ENCODE measurements at places on chromosomes 5 and 9.

DNA sequence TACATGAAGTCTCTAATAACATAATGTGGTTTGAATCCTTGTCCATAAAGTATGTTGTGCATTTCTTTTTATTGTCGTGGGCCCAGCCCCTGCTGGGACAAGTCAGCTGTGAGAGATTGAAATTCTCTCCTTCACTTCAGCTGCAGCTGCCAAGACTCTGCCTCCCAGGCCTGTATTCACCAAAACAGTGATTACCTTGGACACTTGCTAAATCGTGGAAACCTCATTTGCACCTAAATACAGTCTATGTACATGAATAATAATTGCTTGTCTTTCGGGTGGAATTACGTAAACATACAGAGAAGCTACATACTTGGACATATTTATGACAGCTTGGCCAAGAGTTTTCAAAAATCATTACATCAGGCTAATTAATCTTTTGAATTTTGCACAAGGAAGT is 898.5 kb upstream of the SEMA6A start:
- DNase-seq = no peak

GRCh38 chr5:151351671-151352070 is 4.3 kb upstream of the SLC36A2 start:
- no peak for DNase-seq

GRCh38 chr9:128747241-128747640 is 23.3 kb upstream of the ZDHHC12 start:
- no peak for DNase-seq

DNA sequence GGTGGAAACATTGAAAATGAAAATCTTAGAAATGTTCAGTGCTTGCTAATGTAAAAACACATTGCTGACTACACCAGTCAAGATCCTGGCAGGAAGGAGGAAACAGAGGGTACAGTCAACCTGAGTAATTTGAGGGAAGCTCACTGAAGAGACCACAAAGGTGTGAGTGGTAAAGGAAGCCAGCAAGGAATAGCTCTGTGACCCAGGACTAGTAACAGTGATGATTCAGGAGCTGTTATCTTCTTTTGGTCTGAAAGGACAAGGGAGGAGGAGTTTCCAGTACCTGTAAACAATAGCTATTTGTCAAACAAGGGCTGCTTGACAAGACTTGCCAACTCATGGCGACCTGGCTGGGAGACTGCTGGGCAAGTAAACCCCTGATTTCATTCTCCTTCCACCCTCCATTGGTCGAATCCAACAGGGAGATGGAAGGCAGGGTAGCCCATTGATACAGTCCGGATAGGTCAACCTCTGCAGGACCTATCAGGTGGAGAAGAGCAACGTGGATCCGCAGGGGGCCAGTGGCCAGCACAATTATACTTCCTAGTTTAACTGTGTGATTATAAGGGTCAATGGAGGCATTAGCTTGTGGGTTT is 68.1 kb downstream of the MAMDC2 start:
- no peak for DNase-seq

- no peak for DNase-seq
These were observed 159.0 kb downstream of the CPLANE1 start for GRCh38 chr5:37090123-37090726.

DNA sequence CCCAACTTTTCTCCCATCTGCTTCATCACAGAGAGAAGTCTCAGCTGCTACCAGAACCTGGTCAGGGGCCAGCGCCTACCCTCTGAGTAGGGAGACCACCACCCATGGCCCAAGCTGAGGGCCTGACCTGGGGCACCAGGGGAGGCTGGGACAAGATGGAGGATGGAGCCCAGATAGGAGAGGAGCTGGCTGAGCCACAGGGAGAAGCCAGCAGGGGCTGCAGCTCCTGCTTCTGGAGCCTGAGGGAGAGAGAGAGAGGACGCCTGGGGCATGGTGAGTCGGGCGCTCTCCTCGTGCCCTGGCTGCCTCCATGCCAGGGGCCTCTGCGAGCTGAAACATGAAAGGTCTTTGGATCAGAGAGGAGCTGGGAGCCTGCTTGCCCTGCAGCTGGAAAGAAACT is 1.4 kb upstream of the FOXI1 start:
- DNase-seq = no peak

- peak; percentile 52 for DNase-seq
These were observed 136.2 kb upstream of the TRIM32 start for GRCh38 chr9:116550696-116551436.

DNA sequence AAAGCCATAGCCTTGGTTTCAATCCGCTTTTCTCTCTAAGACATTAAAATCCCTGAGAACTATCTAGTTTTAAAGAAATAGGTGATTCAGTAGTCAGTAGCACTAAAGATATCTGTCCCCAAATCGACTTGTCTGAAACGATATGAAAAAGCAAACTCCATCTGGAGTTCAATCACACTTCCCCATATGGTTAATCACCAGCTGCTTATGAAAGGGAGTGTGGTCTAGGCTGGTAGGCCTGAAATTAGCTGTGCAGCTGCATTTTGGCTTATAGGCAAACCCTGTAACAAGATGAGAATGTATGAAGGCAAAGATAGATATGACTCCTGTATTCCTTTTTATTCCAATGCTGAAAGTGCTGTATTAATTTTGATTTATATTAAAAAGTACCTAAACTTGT is 65.9 kb downstream of the DMRTA1 start:
- no peak for DNase-seq

DNA sequence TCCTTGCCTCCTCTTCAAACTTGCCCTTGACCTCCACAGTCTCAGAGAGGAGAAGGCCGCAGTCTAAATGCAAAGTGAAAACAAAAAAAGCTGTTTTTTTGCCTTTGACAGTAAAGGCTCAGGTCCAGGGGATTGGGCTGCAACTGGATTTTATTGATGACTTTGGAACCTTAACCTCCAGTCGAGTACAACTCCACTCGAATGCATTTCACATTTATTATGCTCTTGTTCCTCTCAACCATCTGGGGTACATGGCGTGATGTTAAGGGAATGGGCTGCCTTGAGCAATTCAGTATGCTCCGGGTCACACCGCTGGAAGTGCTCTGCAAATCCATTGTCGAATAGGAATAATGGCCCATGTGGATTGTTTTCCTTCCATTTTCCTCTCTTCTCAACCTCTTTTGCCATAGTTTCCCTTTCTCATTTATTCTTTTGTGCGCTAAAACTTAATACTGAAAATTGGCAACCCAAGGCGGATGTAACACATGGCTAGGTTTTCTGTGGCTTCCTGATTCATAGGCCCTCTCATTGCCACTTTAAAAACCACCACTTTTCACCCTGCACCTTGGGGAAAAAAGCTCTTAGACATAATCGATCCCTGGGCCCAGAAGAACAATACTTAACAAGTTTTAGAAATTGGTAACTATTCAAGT is 34.3 kb downstream of the ITK start:
- DNase-seq = no peak

- peak; percentile 53 for DNase-seq
These were observed 36.9 kb downstream of the ACTBL2 start for GRCh38 chr5:57445705-57446037.

GRCh38 chr5:34622098-34622400 is 34.1 kb upstream of the RAI14 start:
- peak; percentile 86 for DNase-seq

- no peak for DNase-seq
These were observed 48.0 kb upstream of the RAPGEF1 start for GRCh38 chr9:131787838-131788237.

DNA sequence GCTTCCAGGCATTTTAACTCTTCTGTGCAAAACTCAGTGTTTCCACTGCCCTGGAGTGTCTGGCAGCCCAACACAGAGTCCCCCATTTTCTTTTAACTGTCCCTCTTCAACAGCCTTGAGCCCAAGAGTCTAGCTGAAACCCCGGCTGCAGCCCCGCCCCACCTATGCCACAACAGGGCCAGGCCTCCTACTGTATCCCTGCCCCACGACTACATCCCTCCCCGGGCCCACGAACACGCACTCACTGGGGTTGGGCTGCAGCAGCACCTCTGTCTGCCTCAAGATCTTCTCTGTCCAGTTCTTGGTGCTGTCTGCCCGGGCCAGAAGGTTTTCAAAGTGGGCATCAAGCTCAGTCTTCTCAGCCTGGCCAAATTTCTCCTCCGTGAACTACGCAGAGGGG is 6.1 kb downstream of the SH3GLB2 start:
- no peak for DNase-seq

DNA sequence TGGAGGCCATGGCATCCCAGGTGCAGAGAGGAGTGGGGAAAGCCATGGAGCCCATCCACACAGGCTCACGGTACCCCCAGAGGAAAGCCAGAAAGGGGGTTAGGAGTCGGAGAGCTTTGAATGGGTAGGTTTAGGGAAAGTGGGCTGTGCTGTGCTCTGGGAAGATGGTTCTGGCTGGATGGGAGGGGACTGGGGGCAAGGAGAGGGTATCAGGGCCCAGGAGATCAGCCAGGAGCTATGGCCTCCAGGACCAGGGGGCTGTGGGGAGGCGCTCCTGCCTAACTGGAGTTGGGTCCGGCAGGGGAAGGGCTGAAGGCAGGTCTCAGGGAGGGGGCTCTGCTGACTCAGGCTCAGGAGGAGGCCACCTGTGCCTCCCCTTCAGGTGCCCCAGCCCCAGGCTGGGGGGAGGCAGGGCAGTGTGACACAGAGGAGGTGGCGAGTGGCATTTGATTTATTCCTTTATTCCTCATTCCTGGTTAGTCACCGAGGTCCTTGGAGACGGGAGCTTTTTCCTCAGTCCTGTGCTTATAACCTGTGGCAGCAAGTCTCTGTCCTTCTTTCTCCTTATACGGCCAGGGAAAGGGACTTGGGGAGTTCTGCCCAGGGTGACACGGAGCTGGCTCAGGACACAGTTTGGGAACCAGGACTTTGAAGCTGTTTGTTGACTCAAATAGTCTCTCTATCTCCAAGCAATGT is 60.8 kb downstream of the TSTD2 start:
- no peak for DNase-seq

GRCh38 chr9:134560206-134560605 is 81.4 kb upstream of the COL5A1 start:
- DNase-seq = no peak

GRCh38 chr5:6260846-6261245 is 117.5 kb downstream of the MED10 start:
- DNase-seq = no peak

- DNase-seq = no peak
These were observed 1521.6 kb downstream of the MAT2B start for GRCh38 chr5:165026971-165027370.

- no peak for DNase-seq
These were observed 326.0 kb upstream of the FTMT start for GRCh38 chr5:121525706-121526105.

- no peak for DNase-seq
These were observed 11.7 kb downstream of the ZNF510 start for GRCh38 chr9:96766199-96766598.

- DNase-seq = no peak
These were observed 329.6 kb downstream of the SLCO4C1 start for GRCh38 chr5:101966476-101966875.

DNA sequence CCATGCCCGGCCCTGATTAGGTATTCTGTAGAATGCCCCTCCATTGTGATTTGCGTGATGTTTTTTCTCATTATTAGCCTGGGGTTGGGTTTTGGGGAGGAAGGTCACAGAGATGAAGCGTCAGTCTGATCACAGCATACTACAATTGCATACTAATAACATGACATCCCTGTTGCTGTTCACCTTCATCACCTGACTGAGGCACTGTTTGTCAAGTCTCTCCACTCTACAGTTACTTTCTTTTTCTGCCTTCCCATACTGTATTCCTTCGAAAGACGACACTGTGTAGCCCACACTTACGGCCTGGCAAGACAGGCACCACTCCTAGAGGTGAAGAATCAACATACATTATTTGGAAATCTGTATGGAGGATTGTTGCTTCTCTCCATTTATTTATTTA is 5.5 kb downstream of the ZNF354C start:
- DNase-seq = no peak

DNA sequence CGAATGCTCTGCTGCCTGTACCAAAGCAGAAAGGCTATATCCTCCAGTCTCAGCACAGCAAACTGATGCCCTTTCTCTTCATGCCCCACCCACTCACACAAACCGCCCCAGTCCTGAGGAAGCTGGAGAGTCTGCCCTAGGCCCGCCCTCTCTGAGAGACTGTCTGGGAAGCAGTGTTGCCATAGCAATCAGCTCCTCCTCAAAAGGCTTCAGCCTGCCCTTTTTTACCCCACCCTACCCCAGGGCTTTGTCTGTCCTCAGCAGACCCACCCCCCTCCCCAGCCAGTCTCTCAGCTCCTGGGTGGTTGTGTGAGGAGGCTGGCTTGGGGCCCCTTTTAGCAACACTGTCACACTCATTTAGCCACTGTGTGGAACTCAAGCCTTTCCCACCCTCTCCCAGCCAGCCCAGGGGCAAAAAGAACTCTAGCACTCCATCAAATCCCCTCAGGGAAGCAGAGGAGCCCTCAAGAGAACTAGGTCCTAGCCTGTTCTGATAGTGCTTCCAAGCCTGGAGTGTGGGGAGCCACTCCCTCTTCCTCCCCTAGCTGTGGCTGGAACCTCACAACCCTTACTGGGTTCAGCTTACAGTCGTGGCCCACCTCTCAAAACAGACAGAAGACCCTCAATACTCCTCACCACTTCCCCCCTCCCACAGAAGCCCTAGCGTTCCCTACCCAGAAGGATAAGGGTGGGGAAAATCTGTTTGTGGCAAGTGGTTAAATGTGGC is 1.4 kb downstream of the ATOSB start:
- DNase-seq = peak; percentile 98

DNA sequence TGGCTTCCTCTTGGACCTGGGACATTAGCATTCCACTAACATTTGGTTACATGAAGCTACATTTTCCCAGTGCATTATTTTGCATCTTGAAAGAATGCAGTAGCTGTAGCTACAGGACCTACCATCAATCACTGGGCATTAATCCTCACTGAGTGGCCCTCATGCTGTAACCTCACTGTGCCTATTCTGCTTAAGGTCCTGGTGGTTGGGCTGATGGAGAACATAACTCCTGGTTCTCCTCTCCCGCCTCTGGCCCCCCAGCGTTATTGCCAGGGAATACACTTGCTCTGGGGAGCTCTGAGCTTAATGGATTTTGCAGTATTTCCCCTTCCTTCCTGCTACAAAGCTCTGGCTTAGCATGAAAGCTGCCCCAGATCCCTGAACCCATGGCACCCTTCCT is 111.5 kb upstream of the EQTN start:
- DNase-seq = peak; percentile 35

- peak; percentile 50 for DNase-seq
These were observed 24.9 kb downstream of the ARHGEF37 start for GRCh38 chr5:149605998-149606724.

GRCh38 chr5:65151614-65152013 is 330.1 kb downstream of the ADAMTS6 start:
- peak; percentile 38 for DNase-seq

DNA sequence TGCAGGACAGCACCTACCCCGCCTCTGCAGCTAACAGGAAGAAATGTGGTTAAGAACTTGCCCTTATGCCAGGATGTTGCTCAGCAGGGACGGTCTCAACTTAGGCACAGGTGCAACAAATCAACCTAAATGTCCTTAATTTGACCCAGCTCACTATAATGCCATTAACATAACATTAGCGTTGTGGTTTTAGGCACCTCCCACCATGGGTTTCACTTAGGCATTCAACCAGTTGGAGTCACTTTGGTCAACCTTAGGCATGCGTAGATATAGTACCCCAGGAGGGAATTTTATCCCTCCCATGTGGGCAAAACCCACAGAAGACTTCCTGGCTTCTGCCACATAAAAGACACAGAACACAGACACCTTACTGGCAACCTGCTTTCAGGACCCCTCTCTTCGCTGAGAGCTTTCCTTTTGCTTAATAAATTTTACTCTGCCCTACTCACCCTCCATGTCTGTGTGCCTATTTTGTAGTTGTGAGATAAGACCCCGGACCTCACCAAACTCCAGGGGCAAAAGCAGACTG is 8.7 kb upstream of the ERAP1 start:
- no peak for DNase-seq

All from fibroblast of skin of abdomen (primary cell).